ENCODE measurements at places on chromosomes 13 and 19.
A peak's percentile ranks its signal among the peaks of the same experiment; 100 is the strongest.

- DNase-seq = no peak
Observed at GRCh38 chr19:11806354-11807098, 7.5 kb upstream of the ZNF440 start.

GRCh38 chr19:18649371-18650020 lies 12.7 kb downstream of the KLHL26 start:
- peak; percentile 39 for DNase-seq

- DNase-seq = no peak
Observed at GRCh38 chr19:33465371-33465770, 56.2 kb downstream of the PEPD start.

DNA sequence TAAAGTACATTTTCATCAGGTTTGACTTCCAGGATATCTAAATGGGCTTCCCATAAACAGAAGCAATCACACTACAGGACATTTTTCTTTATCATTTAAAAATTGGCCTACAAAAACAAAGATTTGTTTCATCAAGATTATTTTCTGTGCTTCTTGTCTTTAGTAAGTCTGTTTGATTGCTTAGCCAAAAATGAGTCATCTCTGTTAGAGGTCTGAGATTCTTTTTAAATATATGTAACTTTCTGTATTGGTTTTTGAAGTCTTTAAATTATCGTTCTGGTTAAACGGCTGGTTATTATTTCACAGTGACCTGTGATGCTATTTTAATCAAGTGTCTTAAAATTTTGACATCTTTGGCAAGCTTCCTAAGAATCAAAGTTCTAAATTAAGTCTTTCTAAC lies 62.7 kb downstream of the SLITRK1 start:
- no peak for DNase-seq

All from hippocampal formation (tissue), 2 donors.